ENCODE measurements at places on chromosomes 6 and 20.

GRCh38 chr6:133456439-133456838 lies 215.3 kb downstream of the EYA4 start:
- DNase-seq: no peak

GRCh38 chr6:105594821-105595220 lies 191.9 kb upstream of the PREP start:
- no peak for DNase-seq

DNA sequence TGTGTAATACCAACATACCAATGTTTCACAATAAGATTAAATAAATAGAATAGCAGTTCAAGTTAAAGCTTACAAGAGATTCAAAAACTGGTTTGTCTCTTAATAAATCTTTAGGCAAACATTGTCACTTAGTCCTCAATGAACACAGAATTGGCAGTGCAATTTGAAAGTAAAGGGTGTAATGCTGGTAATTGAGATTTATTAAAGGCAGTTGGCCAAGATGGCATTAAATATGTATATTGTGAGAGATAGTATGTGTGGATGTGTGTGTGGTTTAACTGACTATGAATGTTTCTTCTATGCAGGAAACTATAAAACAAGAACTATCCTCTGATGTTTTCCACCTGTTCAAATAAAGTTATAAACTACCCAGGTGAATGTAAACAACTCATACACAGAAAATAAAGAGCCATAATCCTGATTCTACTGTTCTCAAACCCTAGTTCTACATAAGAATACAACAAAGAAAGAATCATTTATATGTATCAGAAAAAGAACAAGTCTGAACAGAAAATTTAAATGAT lies 267.9 kb upstream of the PTCHD4 start:
- DNase-seq: no peak

GRCh38 chr20:48267860-48268633 lies 482.8 kb upstream of the SULF2 start:
- no peak for DNase-seq

- no peak for DNase-seq
These were observed 112.6 kb downstream of the FRK start for GRCh38 chr6:115947966-115948541.

DNA sequence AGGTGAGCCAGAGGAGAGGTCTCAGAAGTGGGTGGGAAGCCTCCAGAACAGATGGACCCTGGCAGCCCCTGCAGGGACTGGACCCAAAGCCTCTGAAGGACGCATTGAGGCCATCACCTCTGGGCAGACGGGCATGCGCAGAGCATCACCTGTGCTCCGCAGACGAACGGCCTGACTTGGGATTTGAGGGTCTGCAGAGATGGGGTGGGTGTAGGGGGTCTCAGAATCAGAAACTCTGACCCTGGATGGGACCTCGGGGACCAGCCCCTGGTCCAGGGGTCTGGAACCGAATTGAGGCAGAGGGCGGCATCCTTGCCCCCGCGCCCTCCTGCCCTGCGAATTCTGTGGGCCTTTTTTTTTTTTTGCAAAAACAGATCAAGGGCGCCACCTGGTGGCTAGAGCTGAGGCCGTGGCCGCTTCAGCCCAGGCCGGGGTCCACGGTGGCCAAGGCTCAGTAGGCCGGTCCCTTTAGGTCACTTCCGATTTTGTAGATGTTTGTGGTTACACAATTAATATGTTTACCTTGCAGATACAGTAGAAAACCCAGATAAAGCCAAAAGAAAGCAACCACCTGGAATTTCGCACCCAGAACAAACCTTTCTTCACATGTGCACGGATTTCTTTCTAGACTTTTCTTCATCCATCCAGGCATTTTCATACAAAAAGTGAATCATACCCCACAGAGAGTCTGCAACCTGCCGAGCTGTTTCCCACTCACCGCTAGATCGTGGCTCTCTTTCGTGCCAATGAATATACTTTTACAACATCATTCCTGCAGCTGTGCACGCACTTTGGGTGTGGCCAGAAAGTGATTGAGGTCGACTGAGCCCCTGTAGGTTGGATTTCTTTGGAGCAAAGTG lies 25.9 kb downstream of the ZBP1 start:
- DNase-seq: peak; percentile 60

DNA sequence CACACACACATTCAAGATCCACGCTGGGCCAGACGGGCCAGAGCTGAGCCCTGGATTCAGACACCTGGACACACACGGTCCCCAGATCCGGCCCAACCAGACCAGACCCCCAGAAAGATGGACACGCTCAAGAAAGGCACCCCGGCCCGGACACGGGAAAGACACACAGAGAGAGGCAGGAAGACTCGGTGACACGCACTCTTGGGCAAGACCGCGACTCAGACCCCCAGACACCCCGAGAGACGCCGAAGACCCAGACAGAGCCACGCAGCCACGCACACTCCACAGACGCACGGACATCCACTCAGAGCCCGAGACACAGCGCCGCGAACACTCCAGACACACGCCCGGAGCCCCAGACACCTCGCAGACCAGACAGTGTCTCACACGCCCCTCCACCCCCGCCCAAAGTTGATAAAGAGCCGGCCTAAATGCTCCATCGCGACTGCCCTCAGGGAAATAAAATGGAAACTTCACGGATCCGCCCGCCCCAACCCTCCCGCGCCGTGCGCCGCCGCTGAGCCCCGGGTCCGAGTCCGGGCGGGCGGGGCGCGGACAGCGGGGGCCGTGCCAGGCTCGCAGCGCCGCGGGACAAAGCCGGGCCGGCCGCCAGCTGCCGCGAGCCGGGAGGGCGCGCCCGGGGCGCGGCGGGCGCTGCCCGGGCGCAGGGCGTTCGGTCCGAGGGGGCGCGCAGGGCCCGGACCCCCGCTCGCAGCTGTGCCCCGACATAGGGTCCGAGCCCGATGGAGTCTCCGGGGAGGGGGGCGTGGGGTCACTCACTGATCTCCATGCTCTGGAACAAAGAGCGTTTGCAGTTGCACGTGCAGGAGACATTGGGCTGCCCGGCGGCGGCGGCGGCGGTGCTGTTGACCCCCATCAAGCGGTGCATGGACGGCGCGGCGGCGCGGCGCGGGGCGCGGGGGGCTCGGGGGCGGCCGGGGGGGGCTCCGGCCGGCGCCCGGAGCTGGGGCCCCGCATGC lies 831 bp downstream of the PMEPA1 start:
- DNase-seq: peak; percentile 15

DNA sequence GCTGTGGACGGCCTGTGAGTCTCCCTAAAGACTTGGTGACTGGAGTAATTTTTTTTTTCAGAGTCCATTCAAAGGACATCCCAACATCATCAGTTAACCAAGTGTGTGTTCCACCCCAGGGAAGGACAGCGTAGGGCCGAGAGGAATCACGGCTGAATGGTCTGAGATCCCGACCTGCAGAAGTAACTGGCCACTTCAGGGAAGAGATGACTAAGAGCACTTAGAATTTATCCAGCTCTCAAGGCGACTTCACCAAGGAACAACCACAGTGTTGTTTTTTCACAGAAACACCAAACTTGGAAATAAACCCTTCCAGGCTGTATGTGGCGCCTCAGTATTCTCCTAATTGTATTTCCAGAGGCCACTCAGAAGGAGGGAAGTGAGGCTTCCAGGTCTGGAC lies 231.6 kb downstream of the FNDC1 start:
- DNase-seq: no peak

- no peak for DNase-seq
These were observed 528.6 kb downstream of the PRKN start for GRCh38 chr6:162198925-162199324.

DNA sequence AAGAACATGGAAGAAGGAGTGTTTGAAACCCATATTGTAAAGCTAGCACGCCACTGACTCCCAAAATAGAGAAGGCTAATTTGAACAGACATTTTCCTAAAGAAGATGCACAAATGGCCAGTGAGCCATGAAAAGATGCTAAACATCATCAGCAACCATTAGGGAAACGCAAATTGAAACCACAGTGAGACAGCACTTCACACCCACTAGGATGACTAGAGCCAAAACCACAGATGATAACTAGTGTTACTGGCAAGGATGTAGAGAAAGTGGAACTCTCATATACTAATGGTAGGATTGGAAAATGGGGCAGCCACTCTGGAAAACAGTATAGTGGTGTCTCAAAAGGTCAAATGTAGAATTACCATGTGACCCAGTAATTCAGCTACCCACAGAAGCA lies 58.2 kb downstream of the BMP7 start:
- DNase-seq: peak; percentile 10

DNA sequence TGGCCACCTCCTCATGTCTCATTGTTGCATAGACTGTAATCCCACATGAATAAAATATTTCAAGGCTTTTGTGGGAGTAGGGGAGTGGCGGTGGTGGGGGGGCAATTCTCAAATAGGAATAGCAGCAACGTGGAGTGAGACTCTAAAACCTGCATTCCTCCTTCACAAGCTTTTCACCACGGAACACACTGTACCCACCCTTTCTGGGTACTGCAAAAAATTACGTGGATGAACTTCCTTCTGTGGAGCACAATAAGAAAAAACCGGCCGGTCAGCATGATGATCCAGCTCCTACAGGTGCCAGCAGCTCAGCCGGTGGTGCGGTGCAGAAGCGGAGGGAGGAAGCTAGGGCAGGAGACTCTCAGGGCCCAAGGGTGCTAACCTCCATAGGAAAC lies 930 bp upstream of the RRAGD start:
- no peak for DNase-seq

DNA sequence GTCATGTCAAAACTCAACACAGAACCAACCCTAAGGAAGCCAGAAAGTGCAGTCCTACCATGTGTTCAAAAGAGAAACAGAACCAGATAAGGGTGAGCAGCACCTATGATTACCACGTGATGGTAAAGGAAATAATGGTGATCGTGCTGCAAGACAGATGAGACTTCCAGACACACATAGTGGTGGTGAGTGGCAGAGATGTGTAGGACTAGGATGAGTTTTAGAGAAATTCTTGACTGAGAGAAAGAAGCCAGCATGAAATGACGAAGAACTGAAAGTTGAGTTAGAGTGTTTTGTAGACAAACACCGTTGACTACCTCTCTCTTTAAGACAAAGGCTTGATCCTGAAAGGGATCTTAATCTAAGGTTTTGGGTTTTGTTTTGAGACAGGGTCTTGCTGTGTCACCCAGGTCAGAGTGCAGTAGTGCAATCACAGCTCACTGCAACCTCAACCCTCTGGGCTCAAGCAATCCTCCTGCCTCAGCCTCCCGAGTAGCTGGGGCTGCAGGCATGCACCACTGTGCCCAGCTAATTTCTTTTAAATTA lies 10.6 kb upstream of the BTBD9 start:
- DNase-seq: no peak

DNA sequence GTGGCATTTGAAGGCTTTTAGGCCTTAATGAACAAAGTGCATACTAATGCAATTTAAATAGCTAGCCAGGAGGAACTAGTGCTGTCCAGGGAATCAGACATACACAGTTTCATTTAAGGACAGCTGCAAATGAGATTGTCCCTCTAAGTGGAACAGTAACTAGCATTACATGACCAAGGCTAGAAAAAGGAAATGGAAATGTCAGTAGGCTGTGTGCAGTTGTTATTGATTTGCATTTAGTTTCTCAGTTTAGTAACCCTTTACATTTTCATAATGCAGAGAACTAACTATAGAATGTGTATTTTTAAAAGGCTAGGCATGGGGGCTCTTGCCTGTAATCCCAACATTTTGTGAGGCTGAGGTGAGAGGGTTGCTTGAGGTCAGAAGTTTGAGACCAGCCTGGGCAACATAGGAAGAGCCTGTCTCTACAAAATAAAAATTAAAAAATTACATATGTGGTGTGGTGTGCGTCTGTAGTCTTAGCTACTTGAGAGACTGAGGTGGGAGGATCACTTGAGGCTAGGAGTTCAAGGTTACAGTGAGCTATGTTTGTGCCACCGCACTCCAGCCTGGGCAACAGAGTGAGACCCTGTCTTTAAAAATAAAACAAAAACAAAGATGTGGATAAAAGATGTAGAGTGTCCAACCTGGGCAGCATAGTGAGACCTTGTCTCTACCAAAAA lies 468.0 kb downstream of the UTRN start:
- DNase-seq: peak; percentile 5

Data from suppressor macrophage treated with lipopolysaccharide for 4 hours (primary cell).